ENCODE measurements at places on chromosomes 6 and 20.

DNA sequence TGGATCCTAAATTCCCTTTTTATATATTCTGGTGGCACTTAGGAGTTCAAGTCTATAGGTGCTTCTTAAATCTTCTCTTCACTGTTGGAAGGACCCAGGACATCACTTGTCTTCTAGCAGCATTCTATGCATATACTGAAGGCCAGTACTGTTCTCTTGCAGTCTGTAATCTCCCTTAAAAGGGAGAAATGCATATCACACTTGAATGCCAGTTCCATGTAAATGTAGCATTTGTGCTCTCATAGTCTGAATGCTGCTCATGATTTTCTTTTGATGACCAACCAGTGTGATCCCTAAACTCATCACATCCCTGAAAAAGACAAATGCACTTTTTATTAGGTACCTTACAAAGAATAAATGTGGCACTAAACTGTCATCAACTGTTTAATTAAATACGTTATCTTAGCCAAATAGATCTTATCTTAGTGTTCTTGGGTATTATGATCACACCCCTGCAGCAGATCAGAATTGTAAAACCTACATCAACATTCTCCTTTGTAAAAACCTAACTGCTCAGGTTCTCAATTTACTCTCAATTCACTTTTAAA, 176.1 kb downstream of the EPHA7 start:
- no peak for DNase-seq

DNA sequence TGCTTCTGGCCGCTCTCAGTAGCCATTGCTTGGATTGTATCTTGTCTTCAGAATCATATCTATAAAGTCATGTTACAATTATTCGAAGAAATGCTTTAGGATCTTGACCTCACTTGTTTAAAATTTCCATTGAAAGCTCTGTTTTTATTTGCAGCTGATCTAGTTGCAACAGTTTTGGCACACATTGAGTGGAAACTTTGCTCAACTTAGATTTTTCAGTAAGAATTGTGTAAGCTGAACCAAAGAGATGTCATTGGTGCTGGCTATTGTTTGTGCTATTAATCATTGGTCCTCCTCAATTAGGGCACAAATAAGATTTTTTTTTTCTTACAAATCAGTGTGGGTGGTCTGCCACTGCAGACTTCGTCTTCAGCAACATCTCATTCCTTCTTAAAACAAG, 649.2 kb downstream of the MMUT start:
- peak; percentile 18 for DNase-seq

DNA sequence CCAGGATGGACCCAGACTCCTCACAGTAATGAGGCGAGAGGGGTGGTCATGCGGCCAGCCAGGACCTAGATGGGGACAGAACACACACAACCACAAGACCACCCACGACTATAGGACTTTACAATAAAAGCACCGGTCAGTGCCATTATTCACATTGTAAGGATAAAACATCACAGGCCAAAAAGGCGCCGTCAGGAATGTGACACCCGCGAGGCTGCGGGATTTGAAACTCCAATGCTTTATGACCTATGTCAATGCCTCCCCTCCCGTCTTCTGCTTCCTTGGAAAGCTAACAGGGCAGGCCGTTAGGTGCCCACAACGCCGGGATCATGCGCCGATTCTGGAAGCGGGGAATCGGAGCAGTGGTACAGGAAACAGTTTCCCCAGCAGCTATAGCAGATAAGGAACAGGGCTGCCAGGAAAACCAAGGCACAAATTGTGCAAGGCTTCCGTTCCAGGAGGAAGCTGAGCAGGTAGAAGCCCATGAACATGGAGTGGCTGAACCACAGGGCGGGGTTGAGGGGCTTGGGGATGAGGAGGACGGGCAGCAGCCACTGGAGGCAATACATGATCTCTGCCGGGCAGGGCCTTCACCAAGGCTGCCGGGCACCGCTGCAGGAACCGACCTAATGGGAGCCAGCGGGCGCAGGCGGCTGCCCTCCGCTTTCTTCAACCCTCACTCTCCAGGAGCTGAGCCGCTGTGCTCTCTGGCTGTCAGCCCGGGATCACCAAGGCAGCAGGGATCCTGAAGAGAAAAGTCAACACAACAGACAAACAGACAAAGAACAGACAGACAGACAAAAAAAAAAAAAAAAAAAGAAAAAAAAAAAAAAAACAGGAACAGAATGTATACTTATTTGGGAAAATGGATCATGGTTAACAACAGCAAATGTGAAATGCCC, 2.2 kb upstream of the NNAT start:
- no peak for DNase-seq

- no peak for DNase-seq
Measured at GRCh38 chr6:16190214-16190613, 48.2 kb upstream of the GMPR start.

DNA sequence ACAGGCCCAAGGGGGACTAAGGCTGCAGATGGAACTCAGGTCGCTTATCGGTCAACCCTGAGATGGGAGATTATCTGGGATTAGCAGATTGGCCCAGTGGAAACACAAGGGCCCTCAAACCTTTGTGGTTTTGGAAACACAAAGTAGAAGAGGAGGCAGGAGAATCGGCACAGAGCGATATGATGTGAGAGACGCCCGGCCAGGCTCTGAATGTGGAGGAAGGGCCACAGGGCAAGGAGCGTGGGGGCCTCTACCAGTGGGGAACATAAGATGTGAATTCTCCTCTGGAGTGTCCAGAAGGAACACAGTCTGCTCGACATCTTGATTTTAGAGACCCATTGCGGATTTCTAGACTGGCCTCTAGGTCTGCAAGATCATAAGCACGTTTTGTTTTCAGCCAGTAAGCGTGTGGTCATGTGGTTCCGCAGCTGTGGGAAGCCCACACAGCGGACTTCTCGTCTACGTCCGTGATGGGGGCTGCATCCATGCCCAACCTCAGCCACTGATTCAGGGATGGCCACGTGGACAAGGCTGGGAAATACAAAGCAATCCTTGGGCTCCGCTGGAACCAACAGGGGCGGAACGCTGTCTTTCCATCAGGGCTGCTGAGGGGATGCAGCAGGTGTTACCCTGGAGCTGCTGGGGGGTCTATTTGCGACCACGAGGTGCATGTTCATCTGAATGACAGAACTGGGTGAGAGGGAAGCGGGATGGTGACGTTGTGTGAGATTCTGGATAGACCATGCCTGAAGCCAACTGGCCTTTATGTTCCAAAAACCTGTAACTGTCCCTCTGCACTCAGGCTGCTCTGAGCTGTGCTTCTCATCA, 127.6 kb upstream of the PMEPA1 start:
- no peak for DNase-seq

- DNase-seq, result no peak
Measured at GRCh38 chr6:38649744-38650143, 10.0 kb upstream of the BTBD9 start.

- DNase-seq, result peak; percentile 78
Measured at GRCh38 chr6:139595183-139595582, 220.7 kb upstream of the CITED2 start.

- DNase-seq, result no peak
Measured at GRCh38 chr6:148348335-148348734, 5.7 kb downstream of the SASH1 start.

- no peak for DNase-seq
Measured at GRCh38 chr20:63081351-63081750, 74.6 kb upstream of the BHLHE23 start.

DNA sequence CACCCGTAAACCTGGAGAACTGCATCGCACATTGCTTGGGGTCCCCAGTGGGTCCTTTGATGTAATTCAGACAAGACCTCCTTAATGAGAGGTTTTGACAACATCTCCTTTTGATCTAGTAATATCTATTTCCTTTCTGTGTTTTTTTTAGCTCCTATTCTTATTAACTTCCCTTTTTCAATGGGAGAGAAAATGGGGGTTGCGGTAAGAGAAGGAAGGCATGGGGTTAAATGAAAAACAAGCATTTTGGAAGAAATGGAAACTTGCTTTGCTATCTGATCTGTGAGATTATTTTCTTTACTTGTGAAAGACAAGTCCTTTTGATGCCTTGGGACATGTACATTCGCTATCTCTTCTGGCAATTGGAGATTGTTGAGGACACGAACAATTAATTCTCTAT, 418.6 kb upstream of the MAN1A1 start:
- DNase-seq, result no peak

DNA sequence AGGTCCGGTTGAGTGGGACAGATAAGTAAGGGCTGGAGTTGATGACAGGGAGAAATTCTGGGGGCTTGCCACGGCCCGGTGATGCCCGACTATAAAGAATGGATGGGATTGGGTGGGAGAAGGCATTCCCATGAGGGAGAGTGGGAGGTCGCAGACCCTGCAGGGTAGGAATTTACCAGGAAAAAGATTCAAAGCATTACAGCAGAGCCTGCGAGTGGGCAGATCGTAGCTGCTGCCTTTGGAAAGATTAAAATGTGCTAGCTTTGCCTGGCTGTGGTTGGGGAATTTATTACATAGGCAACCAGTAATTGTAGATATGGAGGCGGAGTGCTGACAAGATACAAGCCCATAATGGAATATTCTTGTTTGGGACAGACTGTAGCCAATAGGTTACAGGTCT, 49.5 kb downstream of the KDM1B start:
- DNase-seq, result no peak

GRCh38 chr6:163356324-163356723, 58.2 kb upstream of the QKI start:
- peak; percentile 85 for DNase-seq

DNA sequence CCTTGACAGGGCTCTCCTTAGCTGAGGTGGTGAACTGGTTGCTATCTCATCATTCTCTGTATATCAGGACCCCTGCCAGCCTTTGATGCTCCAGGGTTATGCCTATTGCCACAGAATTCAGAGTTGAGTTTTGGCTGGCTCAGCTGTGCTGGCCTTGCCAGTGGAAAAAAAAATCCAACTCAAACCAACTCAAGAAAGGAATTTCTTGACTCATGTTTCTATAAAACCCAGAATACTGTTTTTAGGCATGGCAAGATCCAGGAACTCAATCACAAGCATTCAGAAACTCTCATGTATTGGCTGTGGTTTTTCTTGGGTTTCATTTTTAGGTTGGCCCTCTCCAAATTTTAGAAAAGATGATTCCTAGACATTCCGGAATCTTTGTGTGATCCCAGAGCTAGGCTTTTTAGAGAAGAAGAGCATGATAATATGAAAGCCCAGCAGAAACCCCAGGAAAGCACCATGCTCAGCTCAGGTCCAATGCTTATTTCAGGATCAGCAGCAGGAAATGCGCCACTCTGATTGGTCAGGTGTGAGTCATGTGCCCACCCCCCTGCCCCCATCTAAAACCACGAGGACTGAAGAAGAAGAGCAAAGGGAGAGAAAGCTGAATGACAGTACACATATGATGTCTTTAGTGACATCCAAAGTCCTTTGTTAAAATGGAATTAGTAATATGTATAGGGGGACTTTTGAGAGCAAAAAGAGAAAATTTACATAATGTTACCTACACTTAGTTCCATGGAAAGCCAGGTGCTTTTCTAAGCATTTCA, 122.9 kb downstream of the RNF144B start:
- DNase-seq, result no peak

DNA sequence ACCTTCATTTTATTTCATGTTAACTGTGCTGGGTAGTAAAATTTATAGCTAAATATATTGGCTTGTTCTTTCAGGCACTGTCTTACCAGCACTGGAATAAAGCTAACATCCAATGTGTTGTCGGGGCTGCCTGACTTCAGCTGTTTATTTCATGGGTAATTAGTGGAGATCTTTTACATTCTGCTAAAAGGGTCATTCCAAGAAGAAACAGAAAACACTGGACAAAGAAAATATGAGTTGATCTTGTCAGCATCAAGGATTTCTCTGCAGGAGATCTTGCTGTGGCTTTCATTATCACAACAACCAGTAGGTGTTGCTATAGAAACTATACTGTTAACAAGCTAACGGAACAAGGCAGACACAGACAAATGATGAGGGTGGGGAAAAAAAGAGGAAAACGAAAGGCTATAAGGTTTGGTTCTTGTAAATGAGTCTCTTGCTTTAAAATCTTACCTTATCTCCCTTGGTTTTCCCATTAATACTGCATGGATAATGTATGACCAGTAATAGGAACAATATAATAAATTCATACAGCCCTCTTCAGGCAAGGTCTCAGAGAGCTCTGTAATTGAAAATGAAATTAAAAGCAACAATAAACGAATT, 206.8 kb downstream of the SIM1 start:
- DNase-seq, result peak; percentile 77

Data from fibroblast of skin of right biceps (primary cell).